ENCODE measurements at places on chromosomes 12 and 14. TPM values are rescaled to one million over a fixed set of nuclear protein-coding genes. Genes with fewer than 3 reads are reported as not detected.

- DNase-seq = no peak
Measured at GRCh38 chr14:60154671-60155070, 10.5 kb downstream of the DHRS7 start.

Gene BCL11B
- polyA plus RNA-seq = 1.4 TPM

Gene TTC6
- 0.36 TPM for polyA plus RNA-seq

Gene PIWIL1
- polyA plus RNA-seq = 0.09 TPM

GRCh38 chr12:41917938-41918341, 226.7 kb downstream of the GXYLT1 start:
- no peak for DNase-seq

DNA sequence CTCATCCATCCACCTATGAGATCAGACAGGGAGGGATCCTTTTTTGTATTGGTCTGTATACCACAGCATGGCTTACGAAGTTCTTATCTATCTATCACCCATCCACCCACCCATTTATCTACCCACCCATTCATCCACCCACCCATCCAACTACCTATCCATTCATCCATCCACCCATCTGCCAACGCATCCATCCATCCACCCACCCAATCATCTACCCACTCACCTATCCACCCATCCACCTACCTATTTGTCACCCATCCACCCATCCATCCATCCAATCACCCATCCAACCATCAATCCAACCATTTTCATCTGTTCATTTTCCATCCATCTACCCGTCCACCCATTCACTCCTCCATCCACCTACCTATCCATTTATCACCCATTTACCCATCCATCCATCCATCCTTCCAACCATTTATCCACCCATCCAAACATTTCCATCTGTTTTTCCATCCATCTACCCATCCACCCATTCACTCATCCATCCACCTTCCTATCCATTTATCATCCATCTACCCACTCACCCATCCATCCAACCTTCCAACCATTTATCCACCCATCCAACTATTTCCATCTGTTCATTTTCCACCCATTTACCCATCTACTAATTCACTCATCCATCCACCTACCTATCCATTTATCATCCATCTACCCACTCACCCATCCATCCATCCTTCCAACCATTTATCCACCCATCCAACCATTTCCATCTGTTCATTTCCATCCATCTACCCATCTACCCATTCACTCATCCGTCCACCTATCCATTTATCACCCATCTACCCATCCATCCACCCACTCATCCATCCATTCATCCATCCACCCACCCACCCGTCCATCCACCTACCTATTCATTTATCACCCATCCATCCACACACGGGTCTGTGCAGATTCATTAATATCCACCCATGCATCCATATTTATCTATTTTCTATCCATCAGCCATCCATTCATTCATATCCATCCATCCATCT, 13.3 kb downstream of the SDS start:
- DNase-seq = no peak

Gene KCNH3
- 2.0 TPM for polyA plus RNA-seq

Gene ERBB3
- 212 TPM for polyA plus RNA-seq

DNA sequence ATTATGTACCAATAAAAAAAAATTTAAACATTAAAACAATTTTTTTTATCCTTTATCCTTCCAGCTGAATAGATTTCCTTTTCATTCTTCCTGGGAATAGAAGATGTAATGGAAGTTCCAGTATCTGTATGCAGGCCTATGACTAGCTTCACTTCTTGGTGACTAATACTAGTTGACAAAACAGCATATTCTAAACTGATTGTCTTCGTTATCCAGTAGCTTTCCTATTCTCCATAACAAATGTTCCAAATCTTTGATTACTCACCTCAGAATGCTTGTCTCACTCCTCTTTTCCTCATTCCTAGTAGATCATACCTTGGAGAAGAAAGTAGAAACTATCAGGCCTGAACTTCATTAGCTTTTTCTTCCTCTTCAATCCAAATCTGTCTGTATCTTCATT, 70.7 kb downstream of the PLEKHA5 start:
- no peak for DNase-seq

DNA sequence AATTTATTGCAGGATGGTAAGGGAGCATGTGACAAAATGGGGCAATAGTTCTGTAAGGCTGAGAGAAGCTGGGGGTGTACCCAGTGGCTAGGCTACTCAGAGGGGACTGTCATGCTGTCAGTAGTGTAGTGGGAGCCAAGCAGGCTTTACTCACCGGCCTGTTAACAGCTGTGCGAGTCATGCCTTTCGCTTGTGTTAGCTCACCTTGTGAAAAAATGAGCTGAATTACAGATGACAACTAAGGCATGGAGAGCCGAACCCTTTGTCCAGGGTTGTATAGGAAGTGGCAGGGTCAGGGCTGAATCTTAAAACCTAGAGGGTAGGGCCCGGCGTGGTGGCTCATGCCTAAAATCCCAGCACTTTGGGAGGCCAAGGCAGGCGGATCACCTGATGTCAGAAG, 37.9 kb downstream of the SH2B3 start:
- no peak for DNase-seq

Gene RAB15
- polyA plus RNA-seq = 35.3 TPM

Gene TGM1
- 2.1 TPM for polyA plus RNA-seq

- DNase-seq = peak; percentile 16
Measured at GRCh38 chr12:55142669-55143565, 16.7 kb downstream of the OR9K2 start.

Gene OAS2
- polyA plus RNA-seq = 2.8 TPM

Gene TOX4
- 47.0 TPM for polyA plus RNA-seq

GRCh38 chr12:10716704-10717315, 6.3 kb downstream of the YBX3 start:
- DNase-seq = no peak

Gene ARHGEF25
- polyA plus RNA-seq = 31.7 TPM

- DNase-seq = peak; percentile 1
Measured at GRCh38 chr14:21852061-21852664, 178.5 kb upstream of the OR4E1 start.

Gene PPP1R36
- not detected for polyA plus RNA-seq

Gene ULK1
- polyA plus RNA-seq = 30.5 TPM

DNA sequence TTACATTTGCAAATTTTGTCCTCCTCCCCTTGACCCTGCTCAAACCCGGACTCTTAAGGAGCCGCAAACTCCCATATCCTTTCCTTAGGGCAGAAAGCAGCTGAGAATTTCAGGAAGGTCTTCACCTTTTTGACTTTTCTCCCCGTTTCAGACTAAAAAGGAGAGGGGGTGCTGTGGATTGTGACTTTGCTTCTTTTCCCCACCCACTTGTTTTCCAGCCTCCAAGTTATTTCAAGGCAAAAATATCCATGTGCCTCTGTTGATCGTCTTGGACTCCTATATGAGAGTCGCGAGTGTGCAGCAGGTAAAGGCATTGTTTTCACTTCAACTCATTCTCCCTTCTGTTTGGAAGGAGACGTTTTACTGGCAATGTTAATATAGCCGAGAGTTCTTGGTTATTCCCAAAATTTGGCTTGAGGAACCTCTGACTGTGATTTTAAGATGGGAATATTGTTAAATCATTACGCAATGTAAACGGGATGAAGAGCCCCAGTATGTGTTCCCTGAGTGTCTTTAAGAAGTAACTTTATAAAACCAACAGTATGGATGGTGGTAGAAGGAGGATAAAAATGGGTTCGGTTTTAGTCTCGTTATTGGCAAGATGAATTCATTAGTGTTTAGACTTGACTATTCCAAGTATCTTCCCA, 663 bp downstream of the LRRK2 start:
- peak; percentile 23 for DNase-seq

Gene BCL2L14
- 0.26 TPM for polyA plus RNA-seq

DNA sequence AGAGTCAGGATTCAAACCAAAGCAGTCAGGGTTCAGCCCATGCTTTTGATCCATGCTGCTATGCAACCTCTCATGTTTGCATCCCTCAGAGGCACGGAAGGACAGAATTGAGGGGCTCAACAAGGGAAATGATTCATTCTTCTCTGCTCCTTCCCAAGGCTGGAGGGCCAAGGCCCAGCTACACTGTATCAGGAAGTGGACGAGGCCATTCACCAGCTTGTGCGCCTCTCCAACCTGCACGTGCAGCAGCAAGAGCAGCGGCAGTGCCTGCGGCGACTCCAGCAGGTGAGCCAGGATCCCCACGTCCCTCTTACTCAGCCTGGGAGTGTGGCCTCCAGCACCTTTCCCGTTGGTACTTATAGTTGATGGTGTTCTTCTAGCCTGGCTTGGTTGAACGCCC, 8.6 kb downstream of the ARHGEF40 start:
- DNase-seq = no peak

Gene RNASE4
- polyA plus RNA-seq = 4.5 TPM

DNA sequence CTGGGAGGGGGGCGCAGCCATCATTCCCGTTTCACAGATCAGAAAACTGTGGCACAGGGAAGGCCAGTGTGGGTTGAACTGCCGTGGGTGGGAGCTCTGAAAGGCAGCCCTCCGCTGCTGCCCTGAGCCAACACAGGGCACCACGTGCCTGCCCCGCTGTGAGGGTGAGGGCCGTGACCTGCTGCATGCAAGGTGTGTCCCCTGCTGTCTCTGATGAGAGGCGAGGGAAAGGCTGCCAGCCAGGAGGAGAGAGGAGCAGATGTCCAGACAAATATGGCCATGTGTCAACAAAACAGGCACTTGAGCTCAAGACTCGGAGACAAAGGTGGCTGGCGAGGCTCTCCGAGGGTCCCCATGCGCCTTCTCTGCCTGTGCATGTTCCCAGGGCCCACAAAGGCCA, 108.8 kb downstream of the RBM19 start:
- no peak for DNase-seq

Gene KIF21A
- polyA plus RNA-seq = 4.3 TPM

Gene ZNF140
- 14.9 TPM for polyA plus RNA-seq

Gene PDE3A
- 10.4 TPM for polyA plus RNA-seq

Gene RNFT2
- 1.1 TPM for polyA plus RNA-seq

GRCh38 chr14:74919421-74920165, 3.5 kb downstream of the RPS6KL1 start:
- no peak for DNase-seq

Gene PLEKHH1
- 2.0 TPM for polyA plus RNA-seq

DNA sequence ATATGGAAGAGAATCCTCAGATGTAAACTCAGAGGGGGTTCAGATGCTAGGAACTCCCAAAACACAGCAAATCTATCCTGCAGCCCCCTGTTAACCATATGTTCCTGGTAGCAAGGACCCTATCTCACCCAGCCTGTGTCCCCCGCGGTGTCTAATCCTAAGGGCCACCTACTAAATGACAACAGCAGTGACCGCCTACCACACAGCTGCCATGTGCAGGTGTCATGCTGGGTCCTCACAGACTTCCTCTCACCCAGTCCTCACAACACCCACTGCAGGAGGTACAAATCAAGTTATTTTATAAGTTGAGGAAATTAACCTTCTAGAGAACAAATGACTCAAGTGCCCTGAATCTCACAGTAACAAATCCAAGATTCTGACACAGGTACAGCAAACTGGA, 73.9 kb downstream of the ITPK1 start:
- no peak for DNase-seq

Gene GLS2
- 0.52 TPM for polyA plus RNA-seq

DNA sequence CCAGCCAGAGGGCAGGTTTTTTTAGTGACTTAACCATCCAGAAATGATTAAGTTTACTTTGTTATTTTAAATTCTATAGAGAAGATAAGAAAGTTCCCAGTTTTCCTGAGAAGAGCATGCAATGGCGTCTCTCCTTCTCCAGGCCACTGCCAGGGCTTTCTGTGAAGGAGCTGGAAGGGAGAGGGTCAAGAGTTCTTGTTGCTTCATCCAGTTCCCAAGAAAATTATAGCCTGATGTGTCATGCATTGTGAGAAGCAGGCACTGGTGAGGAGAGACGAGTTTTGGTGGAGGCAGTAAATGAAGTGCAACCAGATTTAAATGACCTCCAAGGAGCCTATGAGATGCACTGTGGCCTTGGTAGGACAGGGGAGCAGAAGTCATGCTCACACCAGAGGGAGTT, 14.2 kb downstream of the ELK3 start:
- no peak for DNase-seq

DNA sequence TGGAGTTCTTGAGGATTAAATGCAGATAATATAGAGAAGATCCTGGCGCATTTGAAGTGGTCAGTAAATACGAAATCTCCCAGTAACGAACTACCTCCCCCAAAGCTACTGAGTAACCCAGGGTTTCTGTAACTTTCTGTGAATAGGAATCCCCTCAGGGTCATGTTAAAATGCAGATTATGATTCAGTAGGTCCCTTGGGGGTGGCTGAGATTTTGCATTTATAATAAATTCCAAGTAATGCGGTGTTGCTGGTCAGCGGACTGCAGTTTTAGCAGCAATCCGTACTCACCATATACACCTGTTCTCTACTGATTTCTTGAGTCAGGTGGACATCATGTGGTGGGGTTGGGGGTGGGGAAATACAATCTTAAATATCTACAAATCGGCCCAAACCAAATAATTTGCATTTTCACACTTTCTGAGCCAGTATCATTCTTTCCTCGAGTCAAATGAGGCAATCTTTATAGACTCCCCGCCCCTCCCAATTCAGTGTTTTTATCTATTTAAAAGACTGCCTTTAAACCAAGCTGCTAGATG, 868 bp downstream of the SPATA7 start:
- peak; percentile 2 for DNase-seq

DNA sequence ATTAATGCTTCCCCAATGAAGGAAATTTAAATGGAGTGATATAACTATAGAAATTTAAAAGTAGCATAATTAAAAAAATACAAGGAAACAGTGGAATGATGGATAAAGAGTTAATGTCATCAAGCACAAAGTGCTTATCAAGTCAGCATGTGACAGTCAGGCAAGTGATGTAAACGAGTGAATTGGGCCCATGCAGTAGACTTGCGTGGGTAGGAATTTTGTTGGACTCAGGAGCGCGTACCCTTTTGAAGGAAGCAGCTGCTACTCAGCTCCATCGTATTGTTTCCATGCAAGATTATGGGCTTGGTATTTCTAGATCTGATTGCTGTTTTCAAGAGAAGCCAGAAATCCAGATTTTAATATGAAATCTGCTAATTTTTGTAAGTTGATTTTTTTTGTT, 4.4 kb upstream of the DYRK4 start:
- DNase-seq = no peak

DNA sequence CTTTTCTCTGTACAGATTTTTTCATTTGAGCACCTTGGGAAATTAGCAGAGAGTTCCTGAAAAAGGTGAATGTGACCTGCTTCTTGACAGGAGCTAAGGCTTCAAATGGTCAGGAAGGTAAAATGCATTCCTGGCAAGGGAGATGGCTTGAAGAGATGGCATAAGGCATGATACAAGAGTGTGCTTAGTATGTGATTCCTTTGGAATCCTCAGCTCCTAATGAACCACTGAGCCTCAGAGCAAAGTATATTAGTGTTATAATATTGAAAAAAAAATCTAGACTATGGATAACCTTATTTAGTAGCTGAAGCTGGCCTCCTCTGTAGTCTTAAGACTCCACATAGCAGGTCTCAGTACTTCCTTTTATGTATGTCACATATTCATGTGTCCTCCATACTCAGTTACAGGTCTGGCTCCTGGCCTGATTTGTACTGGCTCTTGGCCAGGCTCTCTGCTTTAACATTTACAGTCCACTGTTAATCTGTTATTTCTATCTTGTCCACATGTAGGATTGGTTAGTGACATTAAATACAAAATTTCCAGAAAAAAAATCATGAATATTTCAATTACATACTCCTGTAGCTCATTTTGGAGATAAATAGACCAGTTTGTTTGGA, 17.9 kb downstream of the TOGARAM1 start:
- DNase-seq = peak; percentile 71

- no peak for DNase-seq
Measured at GRCh38 chr14:83860631-83861155, 1669.3 kb upstream of the FLRT2 start.
